ENCODE measurements at places on chromosomes 16 and 17.

GRCh38 chr16:80702696-80703095 is 101.7 kb downstream of the CDYL2 start:
- no peak for DNase-seq

GRCh38 chr17:12800855-12801365 is 11.6 kb downstream of the ARHGAP44 start:
- no peak for DNase-seq

GRCh38 chr16:68244481-68244902 is 681 bp upstream of the PLA2G15 start:
- no peak for DNase-seq

DNA sequence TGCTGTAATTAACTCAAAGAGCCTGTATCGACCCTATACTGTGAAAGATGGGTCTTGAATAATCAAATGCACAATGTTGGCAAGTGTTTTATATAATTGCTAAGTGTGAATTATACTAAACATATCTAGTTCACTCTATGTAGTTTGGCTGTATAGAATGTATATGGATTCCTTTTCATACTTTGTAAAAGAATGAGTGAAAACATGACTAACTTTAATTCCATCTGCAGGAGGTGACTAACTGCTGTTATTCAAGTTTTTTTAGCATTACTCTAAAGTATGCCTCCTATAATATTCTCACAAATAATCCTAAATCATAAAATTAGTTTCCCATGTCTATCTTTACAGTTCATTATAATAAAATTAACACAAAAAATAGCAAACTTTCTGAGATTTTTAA is 394.0 kb upstream of the MON1B start:
- no peak for DNase-seq

DNA sequence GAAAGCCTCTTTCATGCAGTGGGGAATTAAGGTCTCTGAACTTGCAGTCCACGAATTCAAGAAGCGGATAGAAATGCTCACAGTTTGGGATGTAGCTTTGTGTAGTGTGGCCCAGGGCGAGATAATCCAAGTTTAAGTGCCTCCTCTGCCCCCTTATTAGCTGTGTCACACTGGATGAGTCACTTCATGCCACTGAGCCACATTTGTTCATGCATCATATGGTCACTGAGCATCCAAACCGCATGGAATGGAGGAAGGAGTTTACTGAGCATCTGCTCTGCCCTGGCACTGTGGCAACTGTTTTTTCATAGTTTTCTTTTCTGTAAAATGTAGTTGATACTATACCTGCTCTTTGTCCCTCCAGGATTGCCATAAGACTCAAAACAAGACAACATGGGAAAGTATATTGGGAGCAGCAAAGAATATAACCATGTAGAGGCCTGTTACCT is 15.1 kb upstream of the DHX8 start:
- DNase-seq: no peak

GRCh38 chr17:20987511-20987910 is 55.3 kb downstream of the USP22 start:
- no peak for DNase-seq

- no peak for DNase-seq
These were observed 17.7 kb downstream of the TBX4 start for GRCh38 chr17:61469949-61470348.

- DNase-seq: no peak
These were observed 4.5 kb upstream of the PHAF1 start for GRCh38 chr16:67105246-67105645.

DNA sequence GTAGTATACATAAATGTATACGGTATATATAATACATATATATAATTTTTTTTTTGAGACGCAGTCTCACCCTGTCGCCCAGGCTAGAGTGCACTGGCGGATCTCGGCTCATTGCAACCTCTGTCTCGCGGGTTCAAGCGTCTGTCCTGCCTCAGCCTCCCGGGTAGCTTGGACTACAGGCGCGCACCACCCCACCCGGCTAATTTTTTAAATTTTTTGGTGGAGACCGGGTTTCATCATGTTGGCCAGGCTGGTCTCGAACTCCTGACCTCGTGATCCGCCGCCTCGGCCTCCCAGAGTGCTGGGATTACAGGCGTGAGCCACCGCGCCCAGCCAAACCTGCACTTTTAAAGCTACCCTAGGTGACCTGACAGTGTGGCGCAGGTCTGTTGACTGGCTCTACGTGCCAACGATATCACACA is 745 bp downstream of the PAM16 start:
- no peak for DNase-seq

GRCh38 chr17:48618256-48618896 is 3.3 kb upstream of the HOXB8 start:
- DNase-seq: peak; percentile 84

DNA sequence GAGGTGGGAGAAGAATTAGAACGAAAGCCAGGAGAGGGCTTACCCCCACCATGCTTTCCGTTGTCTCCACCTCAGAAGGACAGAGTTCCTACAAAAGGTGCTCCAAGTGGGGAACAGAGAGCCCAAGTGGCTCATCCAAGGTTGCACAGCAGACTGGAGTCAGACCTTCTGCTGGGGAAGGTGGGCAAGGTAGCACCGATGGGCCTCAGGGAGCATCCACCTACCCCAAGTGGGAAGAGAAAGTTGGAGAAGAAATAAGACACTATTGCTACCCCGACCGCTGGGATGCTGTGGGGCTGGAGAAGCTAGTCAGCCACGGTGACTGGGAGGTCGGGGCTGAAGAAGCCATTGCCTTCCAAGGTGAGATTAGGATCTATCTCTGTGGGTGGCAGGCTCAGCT is 21.5 kb downstream of the UNC119 start:
- no peak for DNase-seq

DNA sequence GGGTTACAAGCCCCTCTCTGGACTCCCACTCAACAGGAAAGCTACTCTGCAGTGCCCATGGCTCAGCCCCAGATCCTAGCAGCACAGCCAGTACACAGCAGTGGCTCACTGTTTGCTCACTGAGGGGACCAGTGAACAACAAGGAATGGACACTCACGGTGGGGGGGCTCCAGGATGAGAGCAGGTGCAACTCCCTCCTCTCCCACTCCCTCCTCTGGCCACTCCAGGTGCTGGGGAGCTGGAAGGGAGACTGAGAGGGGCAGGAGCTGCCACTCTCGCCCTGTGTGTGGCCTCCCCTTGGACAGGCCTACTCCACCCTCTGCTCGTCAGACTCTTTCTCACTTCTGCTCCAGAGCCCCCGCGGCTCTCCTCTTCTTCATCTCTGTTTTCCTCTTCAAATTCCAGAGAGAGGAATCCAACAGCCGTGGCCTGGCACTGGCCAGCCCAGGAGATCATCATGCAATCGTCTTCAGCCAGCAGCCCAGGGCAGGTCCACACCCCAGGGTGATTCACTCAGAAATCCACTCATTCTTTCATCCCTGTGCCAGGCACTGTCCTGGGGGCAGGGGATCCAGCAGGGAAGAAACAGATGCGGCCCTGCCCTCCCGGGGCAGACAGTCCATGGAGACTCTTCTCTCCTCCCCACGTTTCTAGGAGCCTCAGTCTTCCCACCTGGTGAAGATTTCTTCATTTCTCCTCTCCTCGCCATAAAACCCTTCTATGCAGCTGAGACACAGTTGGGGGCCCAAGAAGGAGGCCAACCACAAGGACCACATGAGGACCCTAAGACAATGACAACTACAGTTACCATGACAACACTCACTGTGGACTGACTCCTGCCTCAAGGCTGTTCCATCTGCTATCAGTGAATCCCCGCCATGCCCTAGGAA is 30.7 kb downstream of the CFAP20 start:
- DNase-seq: no peak

GRCh38 chr16:76114681-76115080 is 162.5 kb upstream of the CNTNAP4 start:
- no peak for DNase-seq
